Dermis blood vessel endothelial cell (primary cell): ENCODE measurements at places on chromosomes 6 and 20. TPM values are rescaled to one million over a fixed set of nuclear protein-coding genes. Genes with fewer than 3 reads are reported as not detected.

Gene KCNK16
- not detected in 2 replicates for total RNA-seq

Gene OPRL1
- 3.2 and 5.4 TPM in 2 replicates for total RNA-seq

Gene HCK
- total RNA-seq: not detected in 2 replicates

DNA sequence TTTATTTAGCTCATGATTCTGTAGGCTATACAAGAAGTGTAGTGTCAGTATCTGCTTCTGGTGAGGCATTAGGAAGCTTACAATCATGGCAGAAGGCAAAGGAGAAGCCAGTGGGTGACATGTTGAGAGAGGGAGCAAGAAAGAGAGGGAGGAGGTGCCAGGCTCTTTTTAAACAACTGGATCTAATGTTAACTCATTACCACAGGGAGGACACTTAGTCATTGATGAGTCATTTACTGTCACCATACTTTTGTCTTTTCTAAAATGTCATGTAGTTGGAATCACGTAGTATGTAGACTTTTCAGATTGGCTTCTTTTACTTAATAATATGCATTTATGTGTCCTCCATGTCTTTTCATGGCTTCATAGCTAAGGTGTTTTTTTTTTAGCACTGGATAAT, 58.1 kb downstream of the NUS1 start:
- no peak for DNase-seq

GRCh38 chr6:24214984-24215383, 89.0 kb downstream of the NRSN1 start:
- no peak for DNase-seq

GRCh38 chr6:129843573-129843972, 17.5 kb downstream of the TMEM244 start:
- DNase-seq: no peak

DNA sequence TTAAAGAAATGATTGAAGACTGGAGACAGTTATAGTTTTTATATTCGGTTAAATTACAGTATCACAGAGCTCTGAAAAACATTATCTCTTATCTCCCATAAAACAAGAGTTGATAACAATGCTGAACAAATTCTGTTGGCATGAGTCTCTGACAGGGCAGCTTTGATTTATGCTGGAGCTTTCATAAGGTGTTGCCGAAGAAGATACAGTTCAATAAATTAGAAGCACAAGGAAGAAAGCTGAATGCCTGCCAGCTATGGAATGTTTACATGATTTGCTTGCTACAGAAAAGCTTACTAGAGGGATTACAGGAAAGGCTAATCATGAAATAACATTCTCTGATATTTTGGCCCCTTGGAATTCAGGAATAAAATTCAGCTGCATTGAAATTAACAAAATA, 431.9 kb upstream of the GJE1 start:
- peak; percentile 24 for DNase-seq

GRCh38 chr6:45445364-45445748, 67.6 kb upstream of the SUPT3H start:
- DNase-seq: no peak

- peak; percentile 72 for DNase-seq
Measured at GRCh38 chr6:71012866-71013469, 56.1 kb upstream of the B3GAT2 start.

DNA sequence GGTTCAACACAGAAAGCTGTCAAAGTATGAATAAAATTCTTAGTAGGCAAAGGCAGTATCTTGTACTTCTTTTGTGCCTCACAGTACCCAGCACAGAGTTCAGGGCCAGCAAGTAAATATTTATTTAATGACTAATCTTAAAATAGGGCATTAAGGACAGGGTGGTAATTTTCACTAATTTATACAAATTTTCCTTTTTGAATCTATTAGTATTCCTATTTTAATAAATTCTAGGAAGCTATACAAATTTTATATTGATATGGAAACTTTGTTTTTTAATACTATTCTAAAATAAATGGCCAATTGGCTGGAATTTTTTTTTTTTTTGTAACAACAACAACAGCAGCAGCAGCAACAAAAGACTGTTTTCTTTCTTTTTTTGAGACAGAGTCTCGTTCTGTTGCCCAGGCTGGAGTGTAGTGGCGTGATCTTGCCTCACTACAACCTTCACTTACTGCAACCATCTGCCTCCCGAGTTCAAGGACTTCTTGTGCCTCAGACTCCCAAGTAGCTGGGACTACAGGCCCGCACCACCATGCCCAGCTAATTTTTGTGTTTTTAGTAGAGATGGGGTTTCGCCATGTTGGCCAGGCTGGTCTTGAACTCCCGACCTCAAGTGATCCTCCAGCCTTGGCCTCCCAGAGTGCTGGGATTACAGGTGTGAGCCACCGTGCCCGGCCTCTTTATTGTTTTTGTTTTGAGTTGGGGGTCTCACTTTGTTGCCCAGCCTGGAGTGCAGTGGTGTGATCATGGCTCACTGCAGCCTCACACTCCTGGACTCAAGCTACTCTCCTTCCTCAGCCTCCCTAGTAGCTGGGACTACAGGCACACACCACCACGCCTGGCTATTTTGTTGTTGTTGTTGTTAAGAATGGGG, 85.2 kb downstream of the FKBP5 start:
- DNase-seq: peak; percentile 39

- DNase-seq: no peak
Measured at GRCh38 chr6:62670490-62671223, 384.6 kb upstream of the KHDRBS2 start.

GRCh38 chr6:39113788-39114187, 1.2 kb downstream of the SAYSD1 start:
- no peak for DNase-seq

- DNase-seq: no peak
Measured at GRCh38 chr20:32315399-32315798, 37.9 kb downstream of the KIF3B start.

DNA sequence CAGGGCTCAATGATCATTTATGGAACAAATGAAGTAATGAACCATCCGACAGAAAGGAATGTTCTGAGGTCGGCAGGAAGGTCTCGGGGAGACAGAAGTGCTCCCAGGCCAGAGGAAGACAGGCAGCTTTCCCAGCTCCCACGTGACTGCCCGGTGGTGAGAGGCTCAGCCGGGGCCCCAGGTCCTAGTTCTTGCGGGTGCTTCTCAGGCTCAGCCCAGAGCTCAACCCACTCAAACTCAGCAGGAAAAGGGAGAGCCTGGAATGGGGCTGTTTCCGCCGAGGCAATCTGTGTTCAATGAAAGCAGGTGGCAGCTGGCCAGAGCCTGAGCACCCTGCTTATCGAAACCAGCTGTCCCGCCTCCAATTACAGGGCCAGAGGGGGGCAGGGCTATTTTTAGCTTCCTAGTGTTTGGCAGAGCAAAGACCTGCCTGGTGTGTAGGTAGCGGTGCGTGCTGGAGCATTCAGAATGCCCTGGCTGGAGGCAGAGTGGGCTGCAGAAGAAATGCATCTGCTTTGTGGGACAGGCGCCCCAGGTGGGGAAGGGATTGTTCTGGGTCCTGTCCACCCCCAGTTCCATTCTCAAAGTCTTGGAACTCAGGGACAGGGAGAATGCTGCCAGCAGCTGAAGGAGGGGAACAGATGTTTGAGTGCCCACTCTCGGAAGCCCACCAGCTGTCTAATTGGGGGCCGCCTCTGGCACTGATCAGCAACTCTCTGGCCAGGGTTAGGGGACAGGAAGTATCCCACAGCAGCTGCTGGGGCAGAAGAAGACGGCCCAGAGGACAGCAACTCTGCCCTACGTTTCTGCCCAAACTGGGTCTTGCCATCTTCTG, 145.1 kb downstream of the PREX1 start:
- peak; percentile 95 for DNase-seq

DNA sequence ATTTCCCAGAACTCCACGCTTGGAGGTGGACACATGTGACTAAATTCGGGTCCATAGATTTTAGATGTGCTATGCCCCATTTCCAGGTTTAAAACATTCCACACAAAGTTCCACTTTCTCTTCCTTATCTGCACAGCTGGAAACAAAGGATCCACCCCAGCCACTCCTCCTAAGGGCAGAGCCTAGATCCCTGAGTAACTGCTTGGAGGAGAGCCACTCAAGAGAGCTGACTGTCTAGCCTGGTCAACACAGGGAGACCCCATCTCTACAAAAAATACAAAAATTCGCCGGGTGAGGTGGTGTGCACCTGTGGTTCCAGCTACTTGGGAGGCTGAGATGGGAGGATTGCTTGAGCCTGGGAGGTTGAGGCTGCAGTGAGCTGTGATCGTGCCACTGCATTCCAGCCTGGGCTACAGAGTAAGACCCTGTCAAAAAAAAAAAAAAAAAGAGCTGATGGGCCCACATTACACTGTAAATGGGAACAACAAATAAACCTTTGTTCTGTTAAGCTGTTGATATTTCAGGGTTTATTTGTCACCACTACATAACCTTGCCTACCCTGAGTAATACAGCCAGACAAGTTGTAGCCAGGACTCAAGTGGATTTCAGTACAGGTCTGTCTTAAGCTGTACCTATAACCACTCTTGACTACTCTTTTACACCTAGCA, 25.8 kb upstream of the SNRPC start:
- no peak for DNase-seq

- no peak for DNase-seq
Measured at GRCh38 chr6:3285732-3286131, 27.0 kb downstream of the PSMG4 start.

DNA sequence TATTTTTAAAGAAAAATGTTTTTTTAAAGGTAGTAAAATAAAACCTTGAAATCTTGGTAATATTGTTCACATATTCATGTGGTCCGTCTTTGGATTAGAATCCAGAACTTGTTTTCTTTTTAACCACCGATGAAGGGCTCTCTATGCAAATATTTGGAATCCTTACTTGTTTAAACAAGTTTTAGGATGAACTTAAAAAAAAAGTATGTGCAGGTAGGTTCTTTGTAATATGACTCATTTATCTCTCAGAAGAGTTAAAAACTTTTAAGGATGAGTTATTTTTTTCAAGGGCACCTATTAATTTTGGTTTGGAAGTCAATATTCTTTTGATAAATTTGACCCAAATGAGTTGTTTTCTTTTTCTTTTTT, 8.9 kb downstream of the DSP start:
- DNase-seq: no peak

DNA sequence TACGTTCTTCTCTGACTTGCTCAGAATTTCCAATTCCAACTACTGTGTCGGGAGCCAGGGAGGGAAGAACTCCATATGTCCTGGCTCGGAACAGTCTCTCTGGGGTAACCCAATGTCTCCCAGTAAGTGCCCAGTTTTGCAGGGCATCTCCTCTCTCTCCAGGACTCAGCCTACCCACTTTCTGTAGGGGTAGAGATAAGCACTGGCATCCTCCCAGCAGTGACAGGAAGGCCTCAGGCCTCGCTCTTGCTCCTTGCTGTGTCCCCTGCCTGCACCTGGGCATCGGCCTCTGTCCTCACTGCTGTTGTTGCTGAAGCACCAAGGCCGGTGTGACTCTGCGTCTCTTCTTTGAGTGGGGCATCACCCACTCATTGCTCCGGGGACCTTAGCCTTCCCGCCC, 388.9 kb upstream of the JARID2 start:
- DNase-seq: no peak

DNA sequence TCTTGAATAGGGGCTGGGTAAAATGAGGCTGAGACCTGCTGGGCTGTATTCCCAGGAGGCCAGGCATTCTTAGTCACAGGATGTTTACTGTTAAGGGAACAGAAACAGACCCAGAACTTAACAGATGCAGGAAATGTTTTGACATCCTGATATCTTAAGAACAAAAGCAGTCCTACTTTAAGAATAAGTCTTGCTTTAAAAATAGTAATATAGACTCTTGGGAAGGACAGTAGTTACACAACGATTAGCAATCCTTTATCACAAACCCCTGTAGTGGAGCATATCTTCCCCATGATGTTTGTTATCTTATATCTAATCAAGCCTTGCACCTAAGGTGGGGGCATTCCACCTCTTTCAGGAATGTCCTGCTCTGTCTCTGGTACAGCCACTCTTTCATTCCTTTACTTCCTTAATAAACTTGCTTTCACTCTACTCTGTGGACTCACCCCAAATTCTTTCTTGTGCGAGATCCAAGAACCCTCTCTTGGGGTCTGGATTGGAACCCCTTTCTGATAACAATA, 493.7 kb upstream of the SULF2 start:
- peak; percentile 92 for DNase-seq

DNA sequence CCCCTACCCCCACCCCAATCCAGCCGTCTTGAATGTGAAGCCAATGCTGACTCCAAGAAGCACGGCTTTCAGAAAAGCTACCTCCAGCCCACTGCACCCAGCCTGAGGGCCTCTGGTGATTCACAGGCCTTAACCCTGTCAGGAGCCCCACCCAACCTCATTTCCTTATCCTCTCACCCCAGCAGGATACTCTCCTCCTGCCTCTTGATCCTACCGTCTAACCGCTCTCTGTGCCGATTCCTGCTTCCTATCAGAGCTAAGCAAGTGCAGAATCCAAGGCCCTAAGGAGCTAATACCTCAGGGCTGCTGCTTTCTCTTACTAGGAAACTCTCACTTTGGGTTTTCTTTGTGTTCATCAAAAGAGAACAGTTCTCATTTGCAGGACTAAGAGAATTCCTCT, 47.2 kb downstream of the TRERF1 start:
- DNase-seq: no peak

- no peak for DNase-seq
Measured at GRCh38 chr20:19401096-19401495, 188.7 kb downstream of the SLC24A3 start.
